Activated CD4-positive, alpha-beta T cell treated with anti-CD3 and anti-CD28 coated beads, Interleukin-2, amount 50 U/mL, for 48 hours (primary cell): ENCODE measurements at places on chromosomes 12 and 14.
A peak's percentile ranks its signal among the peaks of the same experiment; 100 is the strongest.

DNA sequence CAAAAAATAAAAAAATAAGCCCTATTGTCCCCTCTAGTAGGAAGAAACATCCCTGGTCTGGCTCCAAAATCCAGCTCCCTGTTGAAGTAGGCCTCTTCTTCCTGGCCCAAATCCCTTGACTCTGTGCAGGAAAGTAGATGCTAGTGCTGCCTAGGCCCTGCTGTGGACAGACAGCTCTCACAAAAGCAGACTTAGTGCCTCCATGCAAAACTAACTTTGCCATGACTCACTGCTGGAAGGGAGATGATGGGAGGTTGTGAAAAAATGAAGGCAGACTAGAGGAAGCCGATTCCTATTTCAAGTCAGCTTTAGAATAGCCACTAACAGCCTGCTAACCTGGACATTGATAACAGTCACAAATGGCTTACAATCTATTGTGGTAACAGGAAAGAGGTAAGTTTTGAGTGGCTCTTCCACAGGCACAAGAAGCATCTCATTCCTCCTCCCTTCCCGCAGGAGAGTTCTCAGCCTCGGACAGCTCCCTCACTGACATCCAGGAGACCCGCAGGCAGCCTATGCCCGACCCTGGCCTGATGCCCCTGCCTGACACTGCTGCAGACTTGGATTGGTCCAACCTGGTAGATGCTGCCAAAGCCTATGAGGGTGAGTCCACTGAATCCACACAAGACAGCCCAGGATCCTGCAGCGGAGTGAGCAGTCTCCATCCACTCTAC lies 198.9 kb upstream of the RGS6 start:
- no peak for DNase-seq

DNA sequence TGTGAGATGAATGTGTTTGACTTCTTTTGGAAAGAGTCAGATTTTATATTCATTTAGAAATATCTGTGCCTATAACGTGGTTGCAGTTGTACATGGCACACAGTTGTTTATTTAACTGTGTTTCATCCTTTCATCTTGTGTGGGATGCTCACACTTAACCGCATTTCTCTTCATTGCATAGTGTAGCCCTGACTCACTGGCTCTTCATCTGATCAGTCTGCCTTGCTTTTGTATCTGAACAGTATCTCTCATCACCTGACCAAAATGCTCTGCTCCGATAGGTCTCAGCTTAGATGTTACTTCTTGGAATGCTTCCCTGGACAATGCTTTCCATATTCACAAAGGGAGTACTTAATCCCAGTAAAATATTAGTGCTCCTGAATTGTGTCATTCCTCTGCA lies 83.4 kb downstream of the PDE3A start:
- no peak for DNase-seq

- peak; percentile 39 for DNase-seq
These were observed at the start of gene PYGL for GRCh38 chr14:50943943-50944646. Gene PYGL (minus strand): TSS chr14:50944483. CDS start chr14:50944403, 80 bp downstream.

GRCh38 chr12:132217800-132218526 lies 73.7 kb downstream of the NOC4L start:
- no peak for DNase-seq

- DNase-seq, result no peak
These were observed 44.8 kb downstream of the PLXNC1 start for GRCh38 chr12:94193168-94193567.

GRCh38 chr12:27057543-27057942 lies 24.8 kb downstream of the C12orf71 start:
- no peak for DNase-seq

DNA sequence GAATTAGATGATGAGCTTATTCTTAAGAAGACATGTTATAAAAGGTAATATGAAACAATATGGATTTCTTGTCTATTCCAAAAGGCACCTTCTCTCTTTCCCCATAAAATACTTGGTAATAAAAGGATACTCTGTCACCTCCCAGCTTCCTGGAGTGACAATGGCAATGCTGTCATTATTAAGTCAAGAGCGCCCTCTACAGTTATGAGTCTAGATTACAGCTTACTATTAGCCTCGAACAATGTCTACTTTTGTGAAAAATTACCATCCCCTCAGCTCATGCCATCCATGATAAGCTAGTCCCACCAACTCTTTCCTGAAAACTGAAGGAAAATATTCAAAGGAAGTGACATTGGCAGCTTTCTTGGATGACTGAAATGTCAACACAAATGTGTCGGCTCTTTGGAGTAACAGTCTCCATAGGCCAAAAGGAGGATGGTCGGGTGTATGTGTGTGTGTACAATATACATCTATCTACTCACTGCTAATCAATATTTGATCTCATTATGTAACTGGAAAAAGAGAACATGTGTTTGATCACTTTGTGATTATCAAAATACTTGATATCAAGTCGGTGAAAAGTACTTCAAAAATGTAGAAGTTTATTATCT lies 48.7 kb upstream of the CDKN3 start:
- DNase-seq, result no peak

DNA sequence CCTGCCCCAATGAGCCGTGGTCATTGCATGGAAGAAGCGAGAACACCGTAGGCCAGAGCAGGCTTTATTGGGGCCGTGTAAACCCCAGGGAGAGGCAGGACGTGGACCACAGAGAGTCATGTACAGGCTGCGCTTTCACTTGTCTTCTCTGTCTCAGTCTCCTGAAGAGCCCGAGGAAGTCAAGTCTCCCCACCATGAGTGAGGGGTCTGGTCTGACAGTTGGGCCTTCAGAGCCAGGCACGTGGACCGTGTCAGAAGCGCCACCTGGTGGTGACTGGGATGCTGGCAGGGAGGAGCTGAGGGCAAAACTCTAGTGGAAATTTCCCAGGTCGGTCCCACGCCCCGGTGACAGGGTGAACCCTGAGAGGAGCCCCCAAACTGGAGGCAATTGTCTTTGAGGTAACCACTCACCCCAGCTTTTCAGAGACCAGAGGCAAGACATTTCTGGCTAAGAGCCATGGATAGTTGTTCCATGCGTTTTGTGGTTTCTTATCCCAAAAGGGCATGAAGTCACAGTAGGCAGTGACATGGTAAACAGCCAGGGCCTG lies 17.4 kb downstream of the RPS6KL1 start:
- peak; percentile 88 for DNase-seq

GRCh38 chr12:125203145-125203765 lies 138.0 kb downstream of the AACS start:
- DNase-seq, result no peak
